Kidney (tissue), 22 donors: ENCODE measurements at places on chromosomes 16 and 17.

- DNase-seq = no peak
- peaks cover 2% of the 10 kb centered on the region for H3K4me1 ChIP-seq
- H3K27me3 ChIP-seq = no peaks in the 10 kb centered on the region
Measured at GRCh38 chr16:81720973-81721906, 57.9 kb upstream of the PLCG2 start.

DNA sequence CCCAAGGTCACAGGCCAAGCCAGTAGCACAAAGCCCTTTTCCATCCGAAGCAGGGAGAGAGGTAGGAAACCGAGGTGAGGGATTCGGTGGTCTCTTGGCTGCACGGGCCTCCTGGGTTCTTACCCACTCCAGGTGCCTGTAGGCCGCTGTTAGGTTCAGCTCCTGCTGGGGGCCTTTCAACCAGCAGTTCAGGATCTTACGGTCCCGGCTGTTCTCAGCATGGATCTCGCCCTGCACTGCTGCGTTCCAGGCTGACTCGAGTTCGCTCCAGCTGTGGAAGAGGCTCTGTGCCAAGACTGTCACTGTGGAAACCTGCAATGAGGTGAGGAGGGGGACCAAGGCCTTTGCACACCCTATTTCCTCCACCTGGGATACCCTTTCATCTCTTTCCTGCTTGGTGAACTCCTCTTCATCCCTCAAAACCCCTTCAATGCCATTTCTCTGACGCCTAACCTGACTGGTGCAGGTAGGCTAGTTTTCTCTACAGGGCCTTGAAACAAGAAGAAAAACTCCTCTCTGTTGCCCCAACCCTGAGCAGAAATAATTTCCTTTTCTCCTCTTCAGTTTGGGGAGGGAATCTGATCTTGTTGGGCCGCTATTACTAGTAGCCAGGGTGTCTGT is 103.6 kb downstream of the RMI2 start:
- DNase-seq = no peak
- H3K36me3 ChIP-seq = no peaks in the 10 kb centered on the region
- H3K4me3 ChIP-seq = no peak overlapping the region
- no peaks in the 10 kb centered on the region for H3K4me1 ChIP-seq

DNA sequence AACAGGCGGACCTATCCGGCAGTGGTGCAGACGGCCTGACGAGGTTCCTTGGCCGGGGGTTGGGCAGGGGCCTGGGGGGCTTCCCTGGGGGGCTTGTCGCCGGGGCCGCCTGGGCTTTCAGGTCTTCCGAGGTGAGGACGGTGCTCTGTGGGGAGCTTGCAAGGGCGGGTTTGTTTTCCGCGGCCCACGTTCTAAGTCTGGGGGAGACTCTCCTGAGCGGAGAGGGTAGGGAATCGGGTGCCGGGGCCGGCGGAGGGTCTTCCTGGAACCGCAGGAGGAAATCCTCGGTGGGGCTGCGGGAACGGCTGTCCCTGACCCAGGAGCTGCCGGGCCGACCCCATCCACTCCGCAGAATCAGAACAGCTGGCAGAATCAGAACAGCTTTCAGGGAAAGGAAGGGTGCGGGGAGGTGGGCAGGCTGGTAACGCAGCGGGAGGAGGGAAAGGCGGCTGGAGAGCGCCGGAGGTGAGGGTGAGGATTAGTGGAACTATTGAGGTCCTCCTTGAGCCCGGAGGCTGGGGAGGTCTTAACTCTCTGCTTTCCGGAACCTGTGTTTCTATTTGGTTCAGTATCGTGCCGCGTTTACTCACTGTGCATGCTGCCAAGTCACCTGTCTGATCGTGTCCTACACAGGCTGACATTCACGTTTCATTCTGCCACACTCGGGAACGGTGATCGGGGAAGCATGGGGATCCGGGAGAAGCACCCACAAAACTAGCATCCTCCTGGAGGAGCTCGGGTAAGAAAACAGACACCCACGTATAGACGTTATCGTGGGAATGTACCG is 28.9 kb downstream of the CPSF4L start:
- DNase-seq = peak; percentile 58
- no peaks in the 10 kb centered on the region for H3K27me3 ChIP-seq
- peak overlapping the region; percentile 47 for H3K27ac ChIP-seq
- H3K4me1 ChIP-seq = peaks cover 10% of the 10 kb centered on the region
- H3K4me3 ChIP-seq = peak overlapping the region; percentile 86

DNA sequence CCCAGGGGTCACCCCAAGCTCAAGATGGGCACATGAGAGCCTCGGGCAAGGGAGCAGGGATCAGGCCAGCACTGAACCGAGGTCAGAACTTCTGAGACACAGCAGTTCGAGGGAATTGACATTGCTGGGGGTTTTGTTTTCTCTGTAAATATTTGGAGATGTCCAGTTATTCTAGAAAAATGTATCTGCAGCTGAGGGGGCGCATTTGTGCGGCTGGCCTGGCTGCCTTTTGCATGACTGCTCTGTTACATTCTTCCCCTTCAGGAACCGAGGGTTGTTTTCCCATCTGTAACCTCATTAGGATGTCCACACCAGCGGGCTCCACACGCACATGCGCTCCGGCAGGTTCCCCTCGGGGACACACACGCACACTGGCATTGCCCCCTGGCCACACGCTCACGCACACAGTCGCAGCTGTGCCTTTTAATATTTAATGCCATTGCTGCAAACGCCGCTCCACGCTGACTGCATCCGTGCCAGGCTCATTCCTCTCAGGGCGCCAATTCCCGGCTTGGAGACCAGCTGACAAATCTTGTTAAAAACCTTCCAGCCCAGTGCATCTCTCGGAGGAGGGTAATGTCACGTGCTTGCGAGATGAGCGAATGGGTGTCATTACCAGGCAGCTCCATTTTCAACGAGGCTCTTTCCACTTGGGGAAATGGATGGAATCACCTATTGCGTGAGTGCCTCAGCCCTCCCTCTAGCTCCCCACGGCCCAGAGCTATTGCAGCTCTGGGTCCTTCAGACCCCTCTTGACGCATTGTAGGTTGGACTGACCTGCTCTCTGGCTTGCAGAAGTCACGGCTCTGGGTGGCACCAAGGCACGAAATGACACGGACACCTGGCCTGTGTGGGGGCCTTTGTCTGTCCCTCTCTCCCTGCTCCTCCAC is 13.1 kb downstream of the CCR7 start:
- H3K27me3 ChIP-seq = no peaks in the 10 kb centered on the region
- no peak for DNase-seq
- peaks cover 36% of the 10 kb centered on the region for H3K4me1 ChIP-seq
- no peak overlapping the region for H3K4me3 ChIP-seq
- peak overlapping the region; percentile 35 for H3K27ac ChIP-seq

DNA sequence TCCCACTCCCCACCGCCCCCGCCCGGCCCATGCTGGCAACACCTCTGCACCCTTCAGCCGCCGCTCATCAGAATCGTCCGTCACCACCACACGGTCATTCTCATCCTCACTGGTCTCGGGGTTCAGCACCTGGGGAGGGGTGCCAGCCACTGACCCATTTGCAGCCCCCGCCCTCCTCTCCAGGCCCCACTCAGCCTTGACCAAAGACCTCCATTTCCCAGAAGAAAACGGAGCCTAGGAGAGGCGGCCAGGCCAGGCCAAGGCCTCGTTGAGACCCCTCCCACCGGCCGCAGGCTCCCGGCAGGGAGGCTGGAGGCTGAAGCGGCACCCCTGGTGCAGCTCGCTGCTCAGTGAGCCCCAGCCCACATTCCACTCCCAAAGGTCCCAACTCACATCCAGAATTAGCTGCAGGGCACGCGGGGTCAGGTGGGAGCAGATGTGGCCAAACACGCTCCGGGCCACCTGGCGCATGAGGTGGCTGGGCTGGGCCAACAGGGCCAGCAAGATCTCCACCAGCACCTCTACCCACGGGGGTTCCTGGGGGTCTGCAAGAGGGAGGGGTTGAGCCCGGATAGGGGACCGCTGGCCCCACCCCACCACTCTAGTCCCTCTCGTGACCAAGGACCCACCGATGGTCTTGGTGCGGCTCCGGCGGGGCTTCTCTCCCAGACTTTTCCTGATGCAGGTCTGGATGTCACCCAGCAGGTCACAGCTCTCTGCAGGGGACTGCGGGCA is 9.8 kb downstream of the MYBBP1A start:
- peaks cover 21% of the 10 kb centered on the region for H3K36me3 ChIP-seq
- no peaks in the 10 kb centered on the region for H3K27me3 ChIP-seq
- H3K4me3 ChIP-seq = no peak overlapping the region
- H3K27ac ChIP-seq = no peak overlapping the region

GRCh38 chr17:58513267-58513964 is 1.0 kb downstream of the MTMR4 start:
- no peak overlapping the region for H3K27ac ChIP-seq
- H3K4me3 ChIP-seq = peak overlapping the region; percentile 66
- H3K27me3 ChIP-seq = no peaks in the 10 kb centered on the region
- peaks cover 3% of the 10 kb centered on the region for H3K4me1 ChIP-seq
- peak; percentile 34 for DNase-seq
- H3K36me3 ChIP-seq = peaks cover 8% of the 10 kb centered on the region

GRCh38 chr17:41970901-41971331 is 4.3 kb downstream of the CNP start:
- no peak for DNase-seq
- H3K27ac ChIP-seq = no peak overlapping the region
- peaks cover 25% of the 10 kb centered on the region for H3K36me3 ChIP-seq
- H3K4me1 ChIP-seq = peaks cover 59% of the 10 kb centered on the region
- H3K27me3 ChIP-seq = no peaks in the 10 kb centered on the region
- H3K4me3 ChIP-seq = no peak overlapping the region

DNA sequence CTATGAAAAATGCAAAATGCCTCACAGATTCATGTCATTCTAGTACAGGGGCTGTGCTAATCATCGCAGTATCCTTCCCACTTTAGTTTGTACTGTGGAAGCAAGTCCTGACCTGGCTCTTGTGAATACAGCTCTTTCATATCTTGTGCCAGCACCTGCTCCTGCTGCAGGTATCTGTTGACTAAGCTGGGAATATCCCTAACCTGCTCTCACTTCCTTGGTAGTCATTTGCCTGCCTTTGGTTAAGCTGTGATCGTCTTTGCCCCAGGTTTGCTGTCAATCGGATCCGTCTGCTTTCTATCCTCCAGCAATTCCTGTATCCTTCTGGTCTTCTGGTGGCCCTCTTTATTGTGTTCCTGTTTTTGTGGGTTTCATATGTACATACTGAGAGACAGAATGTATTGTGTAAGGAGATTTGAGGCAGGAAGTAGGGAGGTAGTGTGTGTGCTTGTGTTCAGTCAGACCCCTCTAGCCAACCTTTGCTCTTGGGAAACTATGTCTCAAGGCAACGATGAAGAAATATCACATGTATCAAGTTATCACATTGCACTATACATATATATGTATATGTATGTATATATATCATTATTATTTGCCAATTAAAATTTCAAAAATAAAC is 7.7 kb upstream of the GINS3 start:
- no peaks in the 10 kb centered on the region for H3K4me1 ChIP-seq
- H3K27ac ChIP-seq = no peak overlapping the region
- H3K4me3 ChIP-seq = no peak overlapping the region
- H3K27me3 ChIP-seq = peaks cover 2% of the 10 kb centered on the region
- no peak for DNase-seq
- H3K36me3 ChIP-seq = no peaks in the 10 kb centered on the region
